ENCODE measurements at places on chromosomes 2 and 18.

DNA sequence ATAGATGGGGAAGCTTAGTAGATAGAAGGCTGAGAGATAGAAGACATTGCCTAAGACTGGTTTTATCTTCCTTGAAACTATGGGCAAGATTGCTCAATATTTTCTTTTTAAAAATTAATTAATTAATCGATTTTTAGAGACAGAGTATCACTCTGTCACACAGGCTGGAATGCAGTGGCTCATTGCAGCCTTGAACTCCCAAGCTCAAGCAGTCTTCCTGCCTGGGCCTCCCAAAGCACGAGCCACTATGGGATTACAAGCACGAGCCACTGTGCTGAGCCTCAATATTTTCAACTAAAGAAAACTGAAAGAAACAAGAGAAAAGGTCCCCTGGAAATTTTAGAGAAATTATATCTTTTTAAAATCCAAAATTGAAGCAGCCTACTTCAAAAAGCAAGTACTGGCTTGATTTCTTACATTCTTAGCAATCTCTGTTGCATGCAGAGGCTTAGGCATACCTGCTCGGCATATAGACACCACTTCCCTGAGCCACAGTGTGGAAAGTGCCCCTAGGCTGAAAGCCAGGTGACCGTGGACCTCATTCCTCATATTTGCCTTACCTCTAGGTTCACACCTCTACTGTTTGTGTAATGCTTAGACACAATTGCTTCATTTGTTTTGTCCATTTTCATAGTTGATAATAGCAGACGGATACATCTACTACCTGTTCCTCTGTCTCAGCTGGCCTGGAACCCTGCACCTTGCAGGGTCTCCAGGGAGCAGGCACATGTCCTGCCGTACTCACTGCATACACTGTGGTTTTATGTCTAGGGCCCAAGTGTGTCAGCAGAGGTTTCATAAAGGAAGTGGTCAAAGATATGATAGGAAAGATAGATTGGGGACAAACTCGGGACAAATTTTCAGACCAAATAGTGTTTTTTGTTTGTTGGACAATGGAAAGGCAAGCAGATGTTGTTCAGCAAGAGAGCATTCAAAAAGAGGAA lies 166.5 kb upstream of the ALPP start:
- no peak for DNase-seq

DNA sequence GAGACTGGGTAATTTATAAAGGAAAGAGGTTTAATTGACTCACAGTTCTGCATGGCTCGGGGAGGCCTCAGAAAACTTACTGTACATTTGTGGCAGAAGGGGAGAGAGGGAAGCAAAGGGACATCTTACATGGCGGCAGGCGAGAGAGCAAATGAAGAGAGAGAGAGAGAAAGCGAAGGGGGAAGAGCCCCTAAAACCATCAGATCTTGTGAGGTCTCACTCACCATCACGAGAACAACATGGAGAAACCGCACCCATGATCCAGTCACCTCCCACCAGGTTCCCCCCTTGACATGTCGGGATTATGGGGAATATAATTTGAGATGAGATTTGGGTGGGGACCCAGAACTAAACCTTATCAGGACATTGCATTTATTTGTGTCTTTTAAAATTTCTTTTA lies 75.9 kb downstream of the ACSL3 start:
- no peak for DNase-seq

GRCh38 chr2:33212151-33212550 lies 264.3 kb upstream of the RASGRP3 start:
- peak; percentile 85 for DNase-seq

GRCh38 chr18:50895350-50896045 lies 16.6 kb downstream of the ME2 start:
- DNase-seq, result no peak

GRCh38 chr2:180208841-180209240 lies 201.7 kb upstream of the CWC22 start:
- peak; percentile 75 for DNase-seq

GRCh38 chr2:185507719-185508118 lies 230.9 kb upstream of the FSIP2 start:
- no peak for DNase-seq

- DNase-seq, result no peak
These were observed 999.8 kb upstream of the GYPC start for GRCh38 chr2:125656190-125656589.

DNA sequence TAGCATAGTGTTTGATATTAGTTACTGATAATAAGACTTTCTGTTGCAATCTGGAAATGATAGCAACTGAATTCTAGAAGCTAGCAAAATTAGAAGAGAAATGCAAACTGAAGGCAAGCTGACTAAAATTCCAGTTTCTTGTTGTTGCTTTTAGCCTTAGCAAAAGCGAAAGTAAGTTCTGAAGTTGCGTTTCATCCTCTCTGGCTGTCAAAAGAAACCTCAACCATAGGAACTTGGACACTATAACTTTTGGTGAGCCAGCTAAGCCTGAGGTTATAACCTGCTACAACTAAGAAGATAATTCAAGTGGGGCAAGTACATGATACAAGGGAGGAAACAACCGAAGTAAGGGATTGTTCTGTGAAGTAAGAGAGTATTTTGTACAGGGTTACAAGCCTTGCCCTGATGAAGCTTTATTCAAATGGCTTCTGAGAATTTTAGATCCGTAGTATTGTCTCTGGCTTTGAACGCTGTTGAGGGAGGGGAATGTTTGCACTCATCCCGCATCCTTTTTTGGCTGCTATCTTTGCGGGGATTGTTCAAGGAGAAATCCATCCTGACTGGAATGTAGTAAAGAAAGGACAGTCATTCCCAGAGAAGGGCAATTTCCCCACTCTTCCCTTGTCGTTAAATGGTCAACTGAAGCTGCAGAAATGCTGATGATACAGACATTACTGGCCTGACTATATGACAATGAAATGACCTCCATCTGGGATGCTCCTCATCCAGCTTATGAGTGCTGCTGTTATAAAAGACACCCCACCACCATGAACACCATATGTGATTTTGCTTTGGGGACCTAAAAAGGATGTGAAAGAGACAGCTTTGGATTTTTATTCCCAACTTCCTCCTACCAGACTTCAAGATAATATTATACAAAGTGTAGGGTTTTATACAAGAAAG lies 7.0 kb upstream of the TMX3 start:
- no peak for DNase-seq

GRCh38 chr2:145813481-145813880 lies 1293.6 kb upstream of the ZEB2 start:
- peak; percentile 4 for DNase-seq

- peak; percentile 5 for DNase-seq
These were observed 534.2 kb downstream of the SPAG16 start for GRCh38 chr2:213818436-213818835.

- DNase-seq, result no peak
These were observed 10.0 kb upstream of the CRYBA2 start for GRCh38 chr2:219003267-219003634.

- DNase-seq, result peak; percentile 79
These were observed 89.7 kb downstream of the KCTD1 start for GRCh38 chr18:26458526-26459232.

DNA sequence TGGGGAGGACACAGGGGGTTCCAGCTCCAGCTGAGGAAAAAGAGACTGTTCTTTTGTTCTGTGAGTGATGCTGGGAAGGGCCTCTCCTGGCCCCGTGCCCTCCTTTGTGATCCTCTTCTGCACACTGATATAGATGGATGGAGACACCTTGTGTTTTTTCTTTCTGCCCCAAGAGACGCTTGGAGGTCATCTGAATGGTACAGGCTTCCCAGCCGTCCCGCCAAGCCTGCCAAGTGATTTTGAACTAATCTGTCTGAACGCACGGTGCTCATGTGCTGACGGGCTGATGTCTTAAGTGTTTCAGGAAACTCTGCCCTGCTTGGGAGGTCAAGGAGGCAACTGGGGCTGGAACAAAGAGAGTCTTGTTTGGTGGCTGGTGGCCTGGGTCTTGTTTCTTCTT lies 57.5 kb downstream of the KIF5C start:
- no peak for DNase-seq

GRCh38 chr2:151138507-151138906 lies 123.2 kb downstream of the RBM43 start:
- peak; percentile 83 for DNase-seq

DNA sequence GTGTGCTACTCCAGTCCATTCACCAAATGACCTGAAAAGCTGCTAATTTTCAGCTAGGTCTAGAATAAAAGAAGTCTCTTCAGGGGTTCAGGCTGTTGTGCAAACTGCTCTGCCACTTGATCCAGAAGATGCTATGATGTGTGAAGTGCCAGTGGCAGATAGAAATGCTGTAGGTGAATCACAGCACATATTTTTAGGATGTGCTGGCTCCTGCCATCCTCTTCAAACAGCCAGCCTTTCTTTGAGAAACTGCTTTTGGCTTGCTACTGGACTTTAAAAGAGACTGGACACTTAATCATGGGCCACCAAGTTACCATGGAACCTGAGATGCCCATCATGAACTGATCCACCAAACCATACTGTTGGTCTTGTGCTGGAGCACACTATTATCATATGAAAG lies 322.1 kb downstream of the EN1 start:
- no peak for DNase-seq

DNA sequence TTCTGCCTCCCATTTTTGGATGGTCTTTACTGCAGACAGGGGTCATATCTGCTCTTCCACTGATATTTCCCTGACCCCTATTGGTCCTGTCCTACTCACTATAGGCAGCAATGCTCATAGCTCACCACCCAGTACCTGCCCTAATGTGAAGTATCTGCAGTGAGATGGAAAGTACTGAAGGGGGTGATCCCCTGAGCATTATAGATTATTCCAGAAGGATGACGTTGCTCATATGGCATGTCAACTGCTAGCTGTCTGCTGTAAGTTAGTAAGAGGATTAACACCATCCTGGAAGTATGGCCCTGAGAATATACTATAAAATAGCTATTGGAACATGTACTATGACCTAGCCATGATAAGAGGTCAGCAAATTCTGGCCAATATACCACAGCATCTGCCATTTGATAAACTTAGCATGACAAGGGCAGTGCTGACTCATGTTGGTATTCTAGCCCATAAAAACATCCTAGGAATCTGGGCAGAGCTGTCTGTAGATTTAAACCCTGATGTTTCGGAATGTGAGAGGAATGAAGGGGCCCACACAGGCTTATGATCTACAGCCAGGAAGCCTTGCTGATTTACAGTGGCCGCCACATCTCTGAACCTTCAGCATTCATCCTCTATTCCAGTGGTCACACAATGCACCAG lies 451.4 kb downstream of the TNS1 start:
- peak; percentile 86 for DNase-seq

- no peak for DNase-seq
These were observed 1052.6 kb upstream of the PIK3C3 start for GRCh38 chr18:40902436-40902835.

DNA sequence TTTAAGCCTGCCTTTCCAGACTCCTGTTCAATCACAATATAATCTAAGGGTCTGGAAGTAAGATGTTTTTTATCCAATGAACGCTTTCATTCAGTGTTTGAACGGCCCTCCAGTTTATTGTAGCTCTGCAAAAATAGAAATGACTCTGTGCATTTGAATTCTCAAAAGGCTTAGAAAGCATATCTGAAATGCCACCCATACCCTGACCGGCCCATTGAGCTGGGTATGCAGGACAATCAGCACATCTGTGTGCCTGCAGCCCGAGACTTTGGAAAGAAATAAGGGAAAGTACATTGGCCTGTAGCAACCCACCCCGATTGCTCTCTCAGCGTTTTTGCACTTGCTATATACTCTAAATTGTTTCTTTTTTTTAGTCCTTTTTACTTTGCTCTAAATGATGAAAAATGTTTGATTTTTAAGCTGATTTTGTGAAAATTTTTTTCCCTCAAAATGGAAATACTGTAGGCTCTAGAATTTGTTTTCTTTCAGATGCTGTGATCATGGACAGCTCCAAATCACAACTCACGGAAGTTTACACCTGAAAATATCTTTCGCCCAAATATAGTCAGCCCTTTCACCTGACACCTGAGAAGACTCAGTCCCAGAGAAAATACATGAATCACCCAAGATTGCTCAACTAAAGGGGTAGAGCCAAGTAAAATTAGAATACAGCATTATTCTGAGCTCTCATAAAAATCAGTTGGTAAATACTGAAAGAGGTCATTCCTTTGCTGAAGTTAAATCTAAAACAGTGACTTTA lies 194.5 kb upstream of the SIX3 start:
- DNase-seq, result no peak

GRCh38 chr18:79937103-79937860 lies 14.2 kb downstream of the SLC66A2 start:
- DNase-seq, result no peak

GRCh38 chr18:31248783-31249521 lies 69.0 kb upstream of the DSG1 start:
- DNase-seq, result peak; percentile 3

DNA sequence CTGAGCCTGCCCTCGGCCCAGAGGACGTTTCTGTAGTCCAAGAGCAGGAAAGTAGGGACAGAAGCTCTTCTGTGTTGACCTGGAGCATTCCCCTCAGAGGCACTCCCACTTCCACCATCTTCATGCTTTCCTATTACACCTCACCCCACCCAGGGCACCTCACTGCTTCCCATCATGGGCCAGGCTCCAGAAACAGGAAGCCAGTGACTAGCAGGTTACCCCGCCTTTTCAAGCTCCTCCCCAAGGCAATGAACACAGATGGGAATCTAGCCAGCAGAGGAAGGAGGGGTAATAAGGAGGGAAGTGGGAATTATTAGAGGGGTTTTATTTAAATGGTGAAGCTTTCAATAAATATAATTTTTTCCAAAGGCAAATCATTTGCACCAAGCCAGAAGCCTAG lies 308.8 kb upstream of the MGAT5 start:
- no peak for DNase-seq

DNA sequence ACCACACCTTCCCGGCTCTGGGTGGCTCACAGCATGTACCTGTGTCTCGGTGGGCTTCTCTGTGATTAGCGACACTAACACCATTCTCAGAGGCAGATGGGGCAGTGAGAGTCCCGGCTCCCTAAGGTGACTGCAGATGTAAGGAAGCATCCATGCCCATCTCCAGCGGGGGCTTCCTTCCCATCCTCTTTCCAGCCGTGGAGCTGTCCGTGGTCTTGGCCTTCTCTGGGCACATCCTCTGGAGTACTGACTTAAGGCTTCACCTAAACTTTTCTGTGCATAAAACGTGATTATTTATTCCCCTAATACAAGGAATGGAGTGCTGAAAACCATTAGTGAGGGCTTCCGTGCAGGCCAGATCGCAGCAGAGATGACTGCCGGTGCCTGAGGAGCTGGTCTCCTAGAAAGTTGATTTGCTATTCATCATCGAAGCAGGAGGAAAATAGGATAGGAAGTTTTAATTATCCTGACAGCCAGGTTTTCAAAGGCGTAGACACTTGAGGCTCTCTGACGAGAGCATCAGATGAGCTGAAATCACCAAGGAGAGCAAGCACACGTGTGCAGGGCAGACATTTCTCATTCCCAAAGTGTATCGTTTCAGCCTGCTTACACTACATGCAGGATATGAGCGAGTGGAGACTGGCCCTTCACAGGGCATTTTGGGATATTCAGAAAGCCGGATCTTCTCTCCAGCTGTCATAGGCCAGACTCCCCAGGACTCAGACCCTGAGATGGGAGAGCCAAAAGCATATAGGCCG lies 186.1 kb upstream of the SALL3 start:
- DNase-seq, result no peak

DNA sequence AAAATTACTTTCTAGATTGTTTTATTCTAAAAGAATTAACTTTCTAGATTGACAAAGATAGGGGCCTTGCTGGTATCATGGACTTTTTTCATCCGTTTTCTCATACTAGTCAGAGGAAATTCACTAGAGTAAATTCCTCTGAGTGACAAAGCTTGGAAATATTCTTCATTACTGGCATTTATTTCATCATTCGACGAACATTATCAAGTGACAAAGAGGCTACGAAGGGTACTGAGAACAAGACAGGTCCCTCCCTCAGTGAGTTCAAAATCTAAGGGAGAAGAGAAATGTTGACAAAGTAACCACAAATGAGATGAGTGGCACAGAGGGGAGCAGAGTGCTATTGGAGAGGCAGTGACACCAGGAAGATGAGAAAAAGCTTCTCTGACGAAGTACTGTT lies 4.3 kb downstream of the EPG5 start:
- peak; percentile 91 for DNase-seq

All from fibroblast of skin of right biceps (primary cell).